Tracheal epithelial cell (primary cell): ENCODE measurements at places on chromosomes 7 and 10. TPM values are rescaled to one million over a fixed set of nuclear protein-coding genes. Genes with fewer than 3 reads are reported as not detected.

The TMEM60 gene
- total RNA-seq, result 5.3 and 7.5 TPM in 2 replicates

The NYAP1 gene
- total RNA-seq, result 0.85 and 1.4 TPM in 2 replicates

The KLHL7 gene
- total RNA-seq, result 25.8 and 33.7 TPM in 2 replicates

The OR6V1 gene
- not detected in 2 replicates for total RNA-seq

The NACAD gene
- total RNA-seq, result under 0.01 and 0.96 TPM in 2 replicates

The AGAP9 gene
- total RNA-seq, result 1.5 and 1.9 TPM in 2 replicates

The CPXM2 gene
- 0.21 and 0.48 TPM in 2 replicates for total RNA-seq

The IFIT5 gene
- 5.5 and 9.9 TPM in 2 replicates for total RNA-seq

The GLCCI1 gene
- 1.7 and 2.4 TPM in 2 replicates for total RNA-seq

The C10orf90 gene
- not detected in 2 replicates for total RNA-seq

The MKI67 gene
- 0.21 and 0.72 TPM in 2 replicates for total RNA-seq

The FBXL15 gene
- total RNA-seq, result 8.4 and 9.8 TPM in 2 replicates

The NPFFR1 gene
- not detected in 2 replicates for total RNA-seq

The CPA2 gene
- total RNA-seq, result 0.43 TPM in 1 of 2 replicates, not detected in the other

The GNGT1 gene
- total RNA-seq, result not detected in 2 replicates

The MALRD1 gene
- total RNA-seq, result not detected in 2 replicates

The ARL5B gene
- total RNA-seq, result 14.9 and 19.5 TPM in 2 replicates

The AOAH gene
- total RNA-seq, result 0.24 TPM in 1 of 2 replicates, not detected in the other

The ANKRD61 gene
- 0.21 and 0.48 TPM in 2 replicates for total RNA-seq

The MEST gene
- total RNA-seq, result 12.0 and 15.1 TPM in 2 replicates

The SCART1 gene
- 0.43 and 1.4 TPM in 2 replicates for total RNA-seq

The PILRA gene
- total RNA-seq, result under 0.01 TPM in 1 of 2 replicates, not detected in the other

The UBTD1 gene
- 15.3 and 22.4 TPM in 2 replicates for total RNA-seq

The CYP3A4 gene
- total RNA-seq, result under 0.01 and 0.21 TPM in 2 replicates

The GPR26 gene
- not detected in 2 replicates for total RNA-seq

The TMEM139 gene
- total RNA-seq, result 3.0 and 13.5 TPM in 2 replicates

The STK17A gene
- 117 and 134 TPM in 2 replicates for total RNA-seq

The ABCB1 gene
- total RNA-seq, result 0.64 and 13.3 TPM in 2 replicates

The CHN2 gene
- not detected in 2 replicates for total RNA-seq

The OR2A12 gene
- total RNA-seq, result under 0.01 TPM in 1 of 2 replicates, not detected in the other

The FKBP6 gene
- total RNA-seq, result not detected in 2 replicates

The SFRP4 gene
- total RNA-seq, result under 0.01 TPM in 1 of 2 replicates, not detected in the other

The HOXA4 gene
- total RNA-seq, result 0.21 and 0.24 TPM in 2 replicates

The OR2A5 gene
- total RNA-seq, result under 0.01 TPM in 1 of 2 replicates, not detected in the other

The MYL10 gene
- total RNA-seq, result not detected in 2 replicates

The CALD1 gene
- 72.9 and 265 TPM in 2 replicates for total RNA-seq

The HEPACAM2 gene
- total RNA-seq, result not detected in 2 replicates

The NRG3 gene
- under 0.01 TPM in 1 of 2 replicates, not detected in the other for total RNA-seq

The CDH23 gene
- under 0.01 TPM in 1 of 2 replicates, not detected in the other for total RNA-seq

The ENKUR gene
- total RNA-seq, result under 0.01 TPM in 2 replicates

The ASB10 gene
- total RNA-seq, result not detected in 2 replicates

The GPC2 gene
- 2.2 and 3.0 TPM in 2 replicates for total RNA-seq

The MICU1 gene
- 20.9 and 28.2 TPM in 2 replicates for total RNA-seq

The NFKB2 gene
- total RNA-seq, result 5.3 and 42.4 TPM in 2 replicates

The SLC35B4 gene
- total RNA-seq, result 7.0 and 10.2 TPM in 2 replicates

The LLCFC1 gene
- total RNA-seq, result not detected in 2 replicates

The C10orf105 gene
- not detected in 2 replicates for total RNA-seq
